NCI-H2107 (cell line): ENCODE measurements at places on chromosomes 4 and X.
A peak's percentile ranks its signal among the peaks of the same experiment; 100 is the strongest.

DNA sequence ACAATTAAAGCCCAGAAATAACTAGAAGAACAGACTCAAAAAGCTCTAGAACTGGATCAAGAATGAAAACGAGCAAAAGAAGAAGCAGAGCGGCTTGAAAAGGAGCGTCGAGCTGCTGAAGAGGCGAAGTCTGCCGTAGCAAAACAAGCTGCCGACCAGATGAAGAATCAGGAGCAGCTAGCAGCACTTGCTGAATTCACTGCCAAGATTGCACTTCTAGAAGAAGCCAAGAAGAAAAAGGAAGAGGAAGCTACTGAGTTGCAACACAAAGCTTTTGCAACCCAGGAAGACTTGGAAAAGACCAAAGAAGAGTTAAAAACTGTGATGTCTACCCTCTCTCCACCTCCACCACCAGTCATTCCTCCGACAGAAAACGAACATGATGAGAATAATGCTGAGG lies 56.1 kb upstream of the PPP4R3C start:
- DNase-seq, result no peak

GRCh38 chrX:68829582-68830418 lies 979 bp downstream of the EFNB1 start:
- no peak for DNase-seq

GRCh38 chrX:155747520-155747919 lies 133.6 kb upstream of the VAMP7 start:
- DNase-seq, result peak; percentile 52

- DNase-seq, result no peak
These were observed 386.7 kb downstream of the SPRY1 start for GRCh38 chr4:123783151-123783790.

GRCh38 chr4:8236920-8237195 lies 32.7 kb upstream of the HTRA3 start:
- DNase-seq, result no peak

DNA sequence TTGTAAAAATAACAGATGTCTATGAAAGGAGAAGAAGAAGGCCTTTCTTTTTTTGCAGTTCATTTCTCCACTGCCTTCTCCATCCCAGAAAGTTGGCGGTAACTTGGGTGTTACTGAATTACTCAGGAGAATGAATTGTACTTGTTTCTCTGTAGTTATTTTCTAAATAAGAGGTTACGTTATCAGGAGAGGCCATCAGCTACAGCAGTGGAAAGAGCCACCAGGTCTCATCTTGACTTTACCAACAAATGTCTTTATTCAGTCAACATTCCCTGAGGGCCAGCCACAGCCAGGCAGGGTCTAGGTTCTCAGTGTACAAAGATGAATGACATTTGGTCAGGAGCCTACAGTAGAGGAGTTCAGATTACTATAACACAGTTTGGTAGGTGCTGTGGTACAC lies 8.1 kb downstream of the HADH start:
- DNase-seq, result no peak

GRCh38 chrX:55919367-55920221 lies 202.0 kb downstream of the RRAGB start:
- peak; percentile 24 for DNase-seq

GRCh38 chr4:139720806-139721205 lies 55.2 kb downstream of the MGST2 start:
- no peak for DNase-seq

DNA sequence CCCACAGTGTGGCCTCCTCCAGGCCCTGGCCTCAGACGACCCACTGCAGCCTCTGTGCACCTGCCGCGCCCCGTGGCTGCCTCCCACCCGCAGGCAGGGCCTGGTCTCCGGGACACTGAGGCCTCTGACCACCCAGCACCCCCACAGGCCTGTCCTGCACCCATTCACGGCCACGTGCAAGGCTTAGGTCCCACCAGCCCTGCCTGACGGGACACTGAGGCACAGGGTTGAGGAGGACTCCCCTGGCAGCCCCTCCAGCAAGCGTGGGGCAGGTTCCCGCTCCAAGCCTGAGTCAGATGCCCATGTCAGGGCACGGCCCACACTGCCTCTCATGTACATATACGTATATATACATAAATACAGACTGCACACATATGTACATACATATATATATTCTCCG lies 23.5 kb downstream of the NELFA start:
- DNase-seq, result no peak

- DNase-seq, result peak; percentile 12
These were observed 886 bp downstream of the DCLK2 start for GRCh38 chr4:150079081-150079581.

- no peak for DNase-seq
These were observed 68.7 kb downstream of the VSIG4 start for GRCh38 chrX:65971151-65971550.

- DNase-seq, result no peak
These were observed 666.4 kb upstream of the NR3C2 start for GRCh38 chr4:149108626-149109025.

- no peak for DNase-seq
These were observed 29.5 kb downstream of the PPP2R3B start for GRCh38 chrX:357035-357692.

DNA sequence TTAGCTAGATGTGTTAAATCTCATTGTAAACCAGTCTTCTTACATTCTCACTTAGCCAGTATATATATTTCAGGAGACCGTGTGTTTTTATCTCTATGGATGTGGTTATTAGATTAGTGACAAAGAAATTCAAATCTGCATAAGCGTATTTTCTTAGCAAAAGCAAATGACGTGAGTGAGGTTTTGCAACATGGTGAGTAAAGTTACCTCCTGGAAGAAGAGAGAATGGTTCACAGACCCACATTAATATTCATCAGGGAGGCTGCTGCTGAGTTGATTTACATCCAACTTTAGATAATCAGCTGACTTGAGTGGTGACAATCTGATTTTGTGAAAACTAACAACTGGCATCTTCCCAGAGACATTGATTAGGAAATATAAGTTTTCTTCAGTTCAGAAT lies 589.9 kb upstream of the GALNT7 start:
- no peak for DNase-seq

- no peak for DNase-seq
These were observed 96.6 kb downstream of the HPGD start for GRCh38 chr4:174425669-174426068.

DNA sequence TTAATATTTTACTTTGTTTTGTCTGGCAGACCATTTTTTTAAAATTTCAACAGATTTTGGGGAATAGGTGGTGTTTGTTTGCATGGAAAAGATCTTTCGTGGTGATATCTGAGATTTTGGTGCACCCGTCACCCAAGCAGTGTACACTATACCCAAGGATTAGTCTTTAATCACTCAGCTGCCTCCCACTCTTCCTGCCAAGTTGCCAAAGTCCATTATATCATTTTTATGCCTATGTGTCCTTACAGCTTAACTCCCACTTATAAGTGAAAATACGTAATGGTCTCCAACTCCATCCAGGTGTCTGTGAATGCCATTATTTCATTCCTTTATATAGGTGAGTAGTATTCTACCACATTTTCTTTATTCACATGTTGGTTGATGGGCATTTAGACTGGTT lies 281.7 kb upstream of the GK2 start:
- no peak for DNase-seq

- no peak for DNase-seq
These were observed 18.2 kb downstream of the MRFAP1 start for GRCh38 chr4:6658597-6659075.

DNA sequence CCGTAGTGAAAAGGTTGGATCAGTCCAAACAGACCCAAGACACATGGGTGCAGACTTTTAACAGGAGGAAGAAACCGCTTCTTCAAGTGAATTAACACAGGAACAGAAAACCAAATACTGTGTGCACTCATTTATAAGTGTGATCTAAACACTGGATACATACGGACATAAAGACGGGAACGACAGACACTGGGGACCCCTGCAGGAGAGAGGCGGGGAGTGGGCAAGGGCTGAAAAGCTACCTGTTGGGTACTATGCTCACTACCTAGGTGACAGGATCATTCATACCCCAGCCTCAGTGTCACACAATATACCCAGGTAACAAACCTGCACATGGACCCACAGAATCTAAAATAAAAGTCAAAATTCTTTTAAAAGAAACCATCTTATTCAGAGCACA lies 326.0 kb upstream of the NOCT start:
- DNase-seq, result no peak

GRCh38 chr4:8594097-8595038 lies 1.8 kb downstream of the CPZ start:
- no peak for DNase-seq

- DNase-seq, result no peak
These were observed 209.8 kb upstream of the NOCT start for GRCh38 chr4:138805736-138806135.

DNA sequence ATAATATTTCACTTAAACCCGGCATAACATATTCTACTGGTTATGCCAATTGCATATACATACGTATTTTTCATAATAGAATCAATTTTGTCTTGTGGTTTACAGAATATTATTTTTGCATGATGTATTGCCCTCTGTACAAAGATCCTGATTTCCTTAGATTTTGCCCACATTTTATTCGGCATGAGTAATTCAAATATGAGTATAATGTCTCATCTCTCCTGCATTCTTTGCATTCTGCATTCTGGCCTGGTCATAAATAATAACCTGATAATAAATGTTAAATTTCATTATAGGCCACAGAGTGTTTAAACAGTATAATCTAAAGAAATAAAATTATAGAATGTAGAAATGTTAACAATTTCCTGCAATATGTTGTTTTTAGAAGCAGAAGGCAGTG lies 205.3 kb downstream of the TLL1 start:
- no peak for DNase-seq

- DNase-seq, result no peak
These were observed 32.5 kb downstream of the DLG3 start for GRCh38 chrX:70476934-70477733.

DNA sequence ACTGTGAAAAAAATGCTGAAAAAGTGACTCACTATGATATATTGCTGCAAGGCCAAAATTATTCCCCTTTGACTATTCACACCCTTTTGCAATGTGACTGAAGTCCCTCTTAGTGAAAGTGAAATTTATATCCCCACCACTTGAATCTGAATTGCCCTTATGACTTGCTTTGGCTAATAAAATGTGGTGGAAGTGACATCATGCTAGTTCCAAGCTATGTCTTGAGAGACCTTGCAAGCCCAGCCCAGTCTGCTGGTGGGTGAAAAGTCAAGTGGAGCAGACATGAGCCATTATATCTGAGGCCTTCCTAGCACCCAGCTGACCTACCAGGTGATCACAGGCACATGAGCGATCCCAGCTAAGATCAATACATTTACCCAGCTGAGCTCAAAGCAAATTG lies 94.7 kb downstream of the LINC00632 start:
- DNase-seq, result no peak

DNA sequence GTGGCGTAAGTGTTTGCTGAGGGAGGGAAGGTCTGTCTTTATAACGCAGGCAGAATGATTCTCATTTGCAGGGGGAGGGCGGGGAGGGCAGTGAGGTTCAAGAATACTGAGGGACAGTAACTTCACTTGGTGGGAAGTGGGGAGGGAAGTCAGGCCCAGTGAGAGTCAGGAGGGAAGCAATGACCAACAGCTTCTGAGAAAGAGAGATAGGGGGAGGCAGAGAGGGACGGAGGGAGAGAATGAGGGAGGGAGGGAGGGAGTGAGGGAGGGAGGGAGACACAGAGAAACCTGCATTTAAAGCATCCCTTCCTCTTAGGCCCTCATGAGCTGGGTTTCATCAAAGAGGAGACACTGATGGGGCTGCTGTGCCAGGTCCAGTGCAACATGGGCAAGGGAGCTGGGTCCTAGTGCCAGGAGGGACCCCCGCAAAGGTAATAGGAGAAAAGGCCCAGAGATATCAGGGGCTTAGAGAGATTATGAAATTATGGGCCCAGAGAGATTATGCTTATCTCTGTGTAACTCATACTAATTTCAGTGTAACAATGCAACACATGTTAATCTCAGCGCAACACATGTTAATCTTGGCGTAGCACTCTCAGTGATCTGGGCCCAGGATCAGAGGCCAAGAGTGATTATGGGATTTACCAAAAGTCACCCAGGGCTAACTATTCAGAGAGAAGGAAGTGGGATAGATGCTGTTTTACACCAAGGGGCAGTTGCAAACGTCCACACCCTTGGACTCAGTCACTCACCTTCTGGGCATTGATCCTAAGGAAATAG lies 112.1 kb downstream of the DRD5 start:
- DNase-seq, result no peak
